ENCODE measurements at places on chromosomes 7 and 10. TPM values are rescaled to one million over a fixed set of nuclear protein-coding genes. Genes with fewer than 3 reads are reported as not detected.

- H3K36me3 ChIP-seq, result no peaks in the 10 kb centered on the region
- no peak overlapping the region for H3K4me3 ChIP-seq
- H3K27me3 ChIP-seq, result no peaks in the 10 kb centered on the region
- H3K4me1 ChIP-seq, result no peaks in the 10 kb centered on the region
These were observed 21.2 kb downstream of the CYP3A4 start for GRCh38 chr7:99762680-99763327.

MOSPD3 gene
- 22.7 TPM for total RNA-seq

- H3K4me3 ChIP-seq, result no peak overlapping the region
- DNase-seq, result no peak
- H3K36me3 ChIP-seq, result no peaks in the 10 kb centered on the region
- peaks cover 47% of the 10 kb centered on the region for H3K4me1 ChIP-seq
- no peak overlapping the region for H3K27ac ChIP-seq
These were observed 4.0 kb upstream of the ADIRF start for GRCh38 chr10:86964061-86964846.

ADGRA1 gene
- total RNA-seq, result 0.40 TPM

TCAF2 gene
- 1.7 TPM for total RNA-seq

GRCh38 chr10:76885816-76886215 is 751.8 kb downstream of the KCNMA1 start:
- H3K4me3 ChIP-seq, result no peak overlapping the region
- no peak overlapping the region for H3K27ac ChIP-seq
- no peaks in the 10 kb centered on the region for H3K4me1 ChIP-seq
- H3K36me3 ChIP-seq, result no peaks in the 10 kb centered on the region
- H3K27me3 ChIP-seq, result no peaks in the 10 kb centered on the region

DNA sequence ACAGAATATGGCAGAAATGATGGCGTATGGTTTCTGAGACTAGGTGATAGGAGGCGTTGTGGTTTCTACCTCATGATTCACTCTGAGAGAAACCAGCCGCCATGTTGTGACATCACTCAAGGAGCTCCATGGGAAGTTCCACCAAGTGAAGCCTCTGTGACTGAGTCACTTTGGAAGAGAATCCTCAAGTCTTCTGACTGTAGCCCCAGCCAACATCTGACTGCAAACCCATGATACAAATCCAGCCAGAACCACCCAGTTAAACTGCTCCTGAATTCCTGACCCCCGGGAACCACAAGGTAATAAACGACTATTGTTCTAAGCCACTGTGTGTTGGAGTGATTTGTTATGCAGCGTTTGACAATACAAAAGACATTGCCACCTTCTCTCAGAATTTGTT is 91.1 kb upstream of the CARD11 start:
- H3K27me3 ChIP-seq, result no peaks in the 10 kb centered on the region
- H3K4me1 ChIP-seq, result no peaks in the 10 kb centered on the region
- no peak for DNase-seq
- no peak overlapping the region for H3K4me3 ChIP-seq
- no peaks in the 10 kb centered on the region for H3K36me3 ChIP-seq
- H3K27ac ChIP-seq, result no peak overlapping the region

MYPN gene
- not detected for total RNA-seq

Measured in thyroid gland (tissue), 4 donors.